NCI-H524 (cell line): ENCODE measurements at places on chromosomes 12 and 14.
A peak's percentile ranks its signal among the peaks of the same experiment; 100 is the strongest.

DNA sequence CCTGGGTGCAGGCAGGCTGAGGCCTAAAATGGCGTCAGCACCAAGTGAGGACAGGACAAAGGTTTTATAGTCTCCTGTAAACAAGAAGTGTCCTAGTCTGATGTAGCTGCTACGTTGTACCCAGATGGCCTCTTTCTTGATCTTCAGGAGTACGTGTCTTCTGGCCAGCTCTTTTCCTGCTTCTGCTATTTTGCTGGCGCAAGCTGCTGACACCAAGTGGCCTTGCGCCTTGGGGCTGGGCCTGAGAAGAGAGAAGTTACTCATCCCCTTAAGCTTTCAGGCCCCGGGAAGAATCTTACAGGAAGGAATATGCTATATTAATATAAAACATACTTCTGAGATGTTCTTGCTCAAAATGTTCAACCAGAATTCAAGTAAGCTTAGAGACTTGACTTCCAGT is 605.2 kb downstream of the GALC start:
- no peak for DNase-seq

DNA sequence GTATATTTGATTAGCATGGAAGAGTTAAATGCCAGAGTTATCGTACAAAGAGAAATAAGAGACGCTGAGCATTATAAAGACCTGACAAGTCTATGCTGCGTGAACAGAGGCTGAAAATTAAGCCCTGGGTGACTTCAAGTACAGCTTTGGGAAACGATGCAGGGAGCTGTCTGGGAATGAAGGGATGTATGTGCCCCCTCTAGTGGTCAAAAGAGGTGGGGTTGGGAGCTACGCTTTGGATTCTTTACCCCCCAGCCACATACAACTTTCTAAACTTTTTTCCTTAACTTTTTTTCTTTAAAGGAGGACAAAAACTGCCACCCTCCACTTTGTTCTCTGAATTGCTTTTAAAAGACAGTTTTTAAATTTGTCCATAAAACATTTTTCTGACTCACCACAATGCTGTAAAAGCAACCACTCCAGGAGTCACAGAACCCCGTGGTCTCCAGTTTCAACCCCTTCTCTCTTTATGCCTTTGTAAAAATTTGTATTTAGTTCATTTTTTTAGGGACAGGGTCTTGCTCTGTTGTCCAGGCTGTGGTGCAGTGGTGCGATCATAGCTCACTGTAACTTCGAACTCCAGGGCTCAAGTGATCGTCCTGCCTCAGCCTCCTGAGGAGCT is 59.4 kb downstream of the ZNF664 start:
- peak; percentile 29 for DNase-seq

DNA sequence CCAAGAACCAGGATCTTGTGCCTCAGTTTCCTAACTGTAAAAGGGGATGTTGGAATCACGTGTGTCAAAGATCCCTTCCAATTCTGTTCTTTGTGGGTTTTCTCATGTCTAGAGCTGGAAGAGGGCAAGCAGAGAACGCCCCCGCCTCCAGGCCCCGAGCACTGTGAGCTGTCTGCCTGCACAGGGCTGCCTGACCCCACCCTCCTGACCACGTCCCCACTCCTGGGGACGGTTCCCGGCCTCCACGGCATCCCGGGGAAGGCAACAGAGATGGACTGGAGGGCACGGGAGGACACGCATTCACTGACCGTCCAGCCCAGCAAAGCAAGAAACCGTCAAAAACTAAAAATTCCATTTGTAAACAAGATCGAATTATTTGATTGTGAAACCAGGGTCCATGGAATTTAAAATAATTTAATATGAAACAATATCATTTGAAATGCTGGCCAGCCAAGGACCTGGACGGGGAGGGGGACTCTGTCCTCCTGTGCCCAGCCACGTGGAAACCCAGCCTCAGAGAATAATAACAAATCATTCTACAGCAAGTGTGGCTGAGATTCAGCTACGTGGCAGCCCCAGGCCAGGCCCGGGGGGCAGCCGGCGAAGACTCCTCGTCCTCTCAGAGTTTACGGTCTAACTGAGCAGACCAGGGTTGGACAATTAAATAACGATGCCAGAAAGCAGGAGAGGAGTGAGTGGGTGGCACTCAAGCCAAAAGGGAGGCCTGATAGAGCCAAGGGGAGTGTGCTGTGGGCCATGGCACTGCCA is 87.3 kb upstream of the DIO3 start:
- DNase-seq: no peak

DNA sequence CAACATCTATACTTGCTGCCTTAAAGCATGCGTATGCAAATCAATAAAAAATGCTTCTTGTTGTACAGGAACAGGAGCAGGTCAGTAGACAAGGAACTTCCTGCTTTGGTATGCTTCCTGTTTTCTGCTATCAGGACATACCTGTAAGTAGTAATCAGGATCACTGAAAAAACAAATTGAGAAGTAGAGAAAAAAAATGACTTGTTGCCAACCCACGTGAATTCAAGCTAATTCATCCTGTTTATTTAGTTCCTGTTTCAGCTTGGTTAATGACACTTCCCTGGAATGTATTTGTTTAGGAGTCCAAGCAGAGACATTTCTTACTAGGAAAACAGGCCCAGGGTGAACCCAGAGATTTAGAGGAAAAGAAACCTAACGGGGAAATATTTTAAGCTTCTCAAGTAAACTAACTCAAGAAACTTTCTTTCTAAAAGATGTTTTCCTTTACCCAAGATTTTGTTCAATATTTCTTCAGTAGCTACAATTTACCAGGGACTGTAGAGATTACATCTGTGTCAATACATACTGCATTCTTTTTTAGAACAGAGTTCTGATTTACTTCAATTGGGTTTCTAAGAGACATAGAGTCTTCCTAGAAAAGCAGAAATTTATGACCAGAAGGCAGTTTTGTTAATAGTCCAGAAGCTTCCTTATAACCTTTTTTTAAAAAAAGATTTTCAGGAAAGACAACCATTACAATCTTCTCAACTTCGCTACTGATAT is 124.2 kb downstream of the PAWR start:
- DNase-seq: no peak

DNA sequence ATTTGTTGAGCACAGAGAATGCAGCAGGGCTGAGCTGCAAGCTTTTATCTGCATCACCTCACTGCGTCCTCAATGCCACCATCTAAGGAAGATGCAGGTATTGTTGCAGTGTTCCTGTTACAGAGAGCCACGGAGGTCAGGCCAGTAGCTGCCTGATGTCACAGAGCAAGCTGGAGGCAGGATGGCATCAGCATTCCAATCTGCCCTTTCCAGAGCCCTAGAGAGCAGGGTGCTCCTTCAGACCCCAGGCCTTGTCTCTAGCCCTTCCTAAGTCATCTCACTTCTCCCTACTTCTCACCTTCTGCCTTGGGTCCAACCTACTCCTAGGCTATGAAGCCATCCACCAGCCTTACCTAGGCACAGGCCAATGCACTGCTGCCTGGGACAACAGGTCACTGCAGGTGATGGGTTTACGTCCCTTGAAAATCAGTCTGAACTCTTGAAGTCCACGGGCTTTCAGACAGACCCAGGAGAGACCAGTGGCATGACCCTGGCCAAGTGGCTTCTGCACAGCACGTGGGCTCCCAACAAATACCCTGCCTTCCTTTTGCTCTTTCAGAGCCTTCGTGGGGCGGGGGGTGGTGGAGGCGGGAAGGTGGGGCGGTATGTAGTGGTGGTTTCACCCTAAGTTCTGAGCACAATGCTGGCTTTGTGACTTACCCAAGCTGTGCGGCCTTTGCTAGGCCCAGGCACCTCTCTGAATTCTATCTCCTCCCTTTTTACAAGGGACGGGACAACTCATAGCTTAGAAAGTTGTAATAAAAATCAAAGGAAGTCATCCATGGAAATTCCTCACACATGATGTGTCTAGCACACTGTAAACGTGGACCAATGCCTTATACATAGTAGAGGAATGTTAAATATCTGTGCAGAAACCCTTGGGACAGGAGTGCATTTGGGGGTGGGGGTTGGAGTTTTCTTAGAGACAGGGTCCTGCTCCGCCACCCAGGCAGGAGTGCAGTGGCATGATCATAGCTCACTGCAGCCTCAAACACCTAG is 136.0 kb downstream of the KSR2 start:
- DNase-seq: no peak

DNA sequence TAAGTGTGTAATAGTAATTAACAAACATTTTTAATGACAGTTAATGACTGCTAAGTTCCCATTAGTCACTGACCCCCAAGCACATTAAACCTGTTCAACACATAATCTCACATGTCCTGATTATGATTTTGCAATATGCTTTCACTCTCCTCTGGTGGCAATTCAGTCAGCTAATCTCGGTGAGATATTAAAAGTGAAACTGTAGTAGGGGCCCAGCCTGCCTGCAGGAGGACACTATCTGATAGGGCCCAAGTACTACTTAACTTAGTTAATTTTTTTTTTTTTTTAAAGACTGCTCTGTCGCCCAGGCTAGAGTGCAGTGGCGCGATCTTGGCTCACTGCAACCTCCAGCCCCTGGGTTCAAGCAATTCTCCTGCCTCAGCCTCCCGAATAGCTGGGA is 48.8 kb downstream of the CIT start:
- no peak for DNase-seq

GRCh38 chr14:39005044-39005880 is 97.8 kb downstream of the SEC23A start:
- DNase-seq: no peak

GRCh38 chr14:105857826-105858675 is 331.7 kb downstream of the TMEM121 start:
- no peak for DNase-seq

DNA sequence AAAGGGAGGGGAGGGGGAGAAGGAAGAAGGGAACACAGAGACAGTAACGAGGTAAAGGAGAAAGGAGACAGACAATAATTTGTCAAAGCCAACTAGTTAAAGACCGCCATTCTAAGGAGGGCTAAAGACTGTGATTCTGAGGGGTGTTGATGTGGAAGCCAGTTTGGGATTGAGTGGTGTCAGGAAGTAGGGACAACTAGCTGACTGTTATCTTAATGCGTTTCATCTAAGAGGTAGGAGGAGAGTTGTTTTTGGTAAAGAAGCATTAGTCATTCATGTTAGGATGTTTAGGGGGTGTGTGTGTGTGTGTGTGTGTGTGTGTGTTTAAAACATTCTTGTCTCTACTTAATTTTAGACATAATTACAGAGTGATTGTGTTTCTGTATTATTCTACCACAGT is 95.0 kb downstream of the INSM2 start:
- DNase-seq: no peak

GRCh38 chr14:54724123-54724522 is 157.2 kb downstream of the SAMD4A start:
- DNase-seq: no peak

DNA sequence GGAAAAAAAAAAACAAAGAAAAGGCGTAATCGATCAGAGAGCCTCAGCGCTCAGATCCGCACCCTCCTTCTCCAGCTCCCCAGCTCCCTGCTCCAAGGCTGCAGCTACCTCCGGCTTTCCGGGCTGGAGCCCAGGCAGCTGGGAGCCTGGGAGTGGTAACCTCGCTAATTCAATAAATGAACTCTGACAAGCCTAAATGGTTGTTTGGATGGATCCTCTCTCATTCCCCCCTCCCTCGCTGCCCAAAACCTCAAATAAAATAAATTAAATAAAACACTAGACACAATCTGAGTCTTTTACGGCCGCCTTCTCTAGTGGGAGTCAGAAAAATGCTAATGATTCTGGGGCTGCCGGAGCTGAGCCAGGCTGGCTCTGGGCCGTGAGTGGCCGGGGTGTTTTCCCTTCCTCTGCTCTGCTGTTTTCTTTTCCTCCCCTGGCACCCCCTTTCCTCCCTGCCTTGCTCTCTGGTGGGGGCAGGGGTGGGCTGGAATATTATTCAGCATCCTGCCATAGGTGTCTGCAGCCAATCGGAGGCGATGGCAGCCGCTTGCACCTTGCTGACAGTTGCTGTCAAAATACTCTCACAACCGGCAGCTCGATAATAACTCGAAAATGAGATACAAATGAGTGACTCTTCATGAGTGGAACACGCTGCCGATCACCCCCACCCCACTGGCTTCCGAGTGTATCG is 76.1 kb downstream of the RBM19 start:
- no peak for DNase-seq

GRCh38 chr14:56417173-56417572 is 162.4 kb upstream of the TMEM260 start:
- DNase-seq: no peak

DNA sequence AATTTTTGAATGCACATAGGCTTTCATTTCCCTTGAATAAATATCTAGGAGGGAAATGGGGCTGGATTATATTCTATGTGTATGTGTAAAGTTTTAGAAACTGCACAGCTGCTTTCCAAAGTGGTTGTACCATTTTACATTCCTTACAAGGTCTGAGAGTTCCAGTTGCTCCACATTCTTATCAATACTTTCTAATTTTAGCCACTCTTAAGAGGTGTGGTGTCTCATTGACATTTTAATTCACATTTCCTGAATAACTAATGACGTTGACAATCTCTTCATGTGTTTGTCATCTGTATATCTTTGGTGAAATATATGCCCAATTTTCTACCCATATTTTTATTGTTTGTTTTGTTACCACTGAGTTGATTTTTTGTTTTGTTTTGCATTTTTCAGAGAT is 74.6 kb upstream of the VASH1 start:
- DNase-seq: no peak

GRCh38 chr12:78651755-78652154 is 212.8 kb upstream of the SYT1 start:
- peak; percentile 15 for DNase-seq

DNA sequence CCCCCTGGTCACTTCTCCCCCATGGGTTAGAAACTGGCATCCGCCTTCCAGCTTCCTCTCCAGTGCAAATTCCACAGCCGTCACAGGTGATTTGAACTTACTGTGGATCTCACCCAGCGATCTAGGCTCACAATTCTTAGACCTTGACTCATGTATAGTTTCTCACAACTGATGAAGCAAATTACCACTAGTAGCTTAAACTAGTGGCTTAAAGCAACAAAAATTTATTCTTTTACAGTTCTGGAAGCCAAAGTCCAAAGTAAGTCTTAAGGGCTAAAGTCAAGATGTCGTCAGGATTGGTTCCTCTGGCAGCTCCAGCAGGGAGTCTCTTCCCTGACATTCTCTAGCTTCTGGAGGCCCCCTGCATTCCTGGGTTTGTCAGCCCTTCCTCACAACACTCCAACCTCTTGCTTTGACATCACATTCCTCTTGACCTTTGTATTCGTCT is 117.4 kb downstream of the KTN1 start:
- DNase-seq: no peak

GRCh38 chr12:69896653-69897381 is 71.8 kb downstream of the MYRFL start:
- DNase-seq: no peak

GRCh38 chr12:3975652-3976051 is 102.5 kb upstream of the PARP11 start:
- DNase-seq: no peak

- DNase-seq: no peak
These were observed 944 bp downstream of the CCND2 start for GRCh38 chr12:4274396-4275015.

GRCh38 chr14:104973135-104973384 is 5.1 kb downstream of the AHNAK2 start:
- no peak for DNase-seq
